ENCODE measurements at places on chromosomes 13 and 19. TPM values are rescaled to one million over a fixed set of nuclear protein-coding genes. Genes with fewer than 3 reads are reported as not detected.

DNA sequence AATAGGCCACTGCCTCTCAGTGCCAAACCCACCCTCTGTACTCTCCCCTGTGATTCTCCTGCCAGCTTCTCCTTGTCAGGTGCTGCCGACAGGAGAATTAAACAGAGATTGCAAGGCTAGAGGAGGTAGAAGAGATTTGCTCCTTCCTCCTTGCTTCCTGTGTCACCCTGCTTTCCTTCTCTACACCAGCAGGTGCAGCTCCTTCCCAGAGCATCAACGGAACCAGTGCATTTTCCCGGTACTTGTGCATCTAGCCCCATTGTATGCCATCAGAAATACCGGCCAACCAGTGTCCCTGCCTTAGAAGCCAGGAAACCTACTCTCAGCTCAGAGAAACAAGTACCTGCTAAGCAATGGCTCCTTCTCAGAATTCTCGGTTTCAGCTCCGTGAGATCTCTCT lies 253.2 kb downstream of the SUCLA2 start:
- DNase-seq, result no peak

Gene SERPINE3
- 0.79 TPM for polyA plus RNA-seq

DNA sequence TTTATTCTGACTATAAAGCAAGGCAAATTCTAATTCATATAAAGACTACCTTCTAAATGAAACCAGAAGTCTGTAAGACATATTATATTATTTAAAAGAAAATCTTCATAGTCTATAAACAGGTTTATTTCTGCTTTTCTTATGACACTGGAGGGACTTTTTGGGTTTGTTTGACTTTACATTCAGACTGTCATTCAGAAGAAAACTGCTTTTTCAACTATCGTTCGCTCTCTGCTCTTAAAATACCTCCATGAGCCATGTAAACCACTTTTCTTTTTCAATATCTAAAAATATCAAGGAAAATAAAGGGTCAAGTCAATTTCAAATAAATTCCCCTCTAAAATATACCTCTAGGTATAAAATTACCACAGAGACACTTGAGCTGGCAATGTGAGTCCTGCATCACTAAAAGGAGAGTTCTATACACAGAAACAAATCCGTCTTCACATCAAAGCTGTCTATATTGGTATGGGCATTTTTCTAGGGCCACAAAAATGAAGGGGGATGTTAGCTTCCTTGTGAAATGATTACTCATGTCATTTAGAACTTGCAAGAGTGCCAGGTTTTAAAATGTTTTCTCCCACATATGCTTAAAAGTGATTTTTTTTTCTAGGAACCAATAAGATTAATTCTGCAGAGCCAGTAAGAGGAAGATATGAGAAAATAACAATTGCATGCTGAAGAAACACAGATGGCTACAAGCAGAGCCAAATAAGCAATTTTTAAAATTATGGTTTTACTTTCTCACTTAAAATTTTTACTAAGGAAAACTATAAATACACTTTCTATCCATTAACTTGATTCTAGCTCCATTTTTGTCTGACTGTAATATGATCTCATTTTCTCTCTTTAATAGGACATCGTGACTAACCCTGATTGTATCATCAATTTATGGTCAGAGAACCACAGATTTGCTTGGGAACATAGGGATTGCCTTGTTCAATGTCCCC lies 181.8 kb downstream of the TBC1D4 start:
- no peak for DNase-seq

Gene IGFL4
- polyA plus RNA-seq, result 0.28 TPM

Data from renal pelvis (tissue), 12 donors.